ENCODE measurements at places on chromosomes 13 and 19. TPM values are rescaled to one million over a fixed set of nuclear protein-coding genes. Genes with fewer than 3 reads are reported as not detected.

VSTM1 gene
- not detected for total RNA-seq

- DNase-seq, result peak; percentile 81
Observed at GRCh38 chr19:38658462-38659306, 11.2 kb downstream of the ACTN4 start.

DNA sequence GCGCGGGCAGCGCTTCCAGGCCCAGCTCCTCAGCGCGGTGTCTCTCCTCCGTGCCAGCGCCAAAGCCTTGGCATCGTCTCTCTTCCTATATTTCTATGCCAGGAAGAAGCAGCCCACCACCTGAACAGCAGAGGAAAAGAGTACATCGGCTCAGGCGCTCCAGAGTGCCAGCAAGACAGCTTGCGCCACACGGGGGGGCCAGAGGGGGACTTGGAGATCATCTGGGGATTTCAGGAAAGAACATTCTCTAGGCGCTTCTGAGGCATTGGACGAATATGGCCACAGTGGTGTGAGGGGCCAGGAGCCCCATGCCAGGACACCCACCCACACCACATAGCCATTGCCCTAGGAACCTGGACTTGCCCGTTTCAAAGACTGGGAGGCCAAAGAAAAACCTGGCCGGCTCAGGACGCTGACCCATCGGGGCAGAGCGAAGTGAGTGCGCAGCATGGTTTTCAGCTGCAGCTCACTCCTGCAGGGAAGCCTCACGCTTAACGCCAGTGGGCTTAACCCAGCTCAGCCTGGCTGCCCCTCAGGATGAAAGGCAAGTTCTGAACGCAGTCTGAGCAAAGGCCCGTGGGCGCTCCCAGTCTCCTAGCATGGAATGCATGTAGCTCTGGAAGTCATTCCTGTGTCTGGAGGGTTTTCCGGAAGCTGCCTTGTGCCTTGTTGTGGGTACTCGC lies 62.1 kb downstream of the GGACT start:
- DNase-seq, result peak; percentile 28

KATNAL1 gene
- total RNA-seq, result 51.2 TPM

GRCh38 chr13:101512650-101513049 lies 60.2 kb downstream of the ITGBL1 start:
- DNase-seq, result no peak

GRCh38 chr19:54206831-54207177 lies 6.1 kb downstream of the RPS9 start:
- no peak for DNase-seq

B3GLCT gene
- total RNA-seq, result 7.1 TPM

- no peak for DNase-seq
Observed at GRCh38 chr13:92074658-92075057, 676.2 kb downstream of the GPC5 start.

CHAMP1 gene
- total RNA-seq, result 15.9 TPM

DNA sequence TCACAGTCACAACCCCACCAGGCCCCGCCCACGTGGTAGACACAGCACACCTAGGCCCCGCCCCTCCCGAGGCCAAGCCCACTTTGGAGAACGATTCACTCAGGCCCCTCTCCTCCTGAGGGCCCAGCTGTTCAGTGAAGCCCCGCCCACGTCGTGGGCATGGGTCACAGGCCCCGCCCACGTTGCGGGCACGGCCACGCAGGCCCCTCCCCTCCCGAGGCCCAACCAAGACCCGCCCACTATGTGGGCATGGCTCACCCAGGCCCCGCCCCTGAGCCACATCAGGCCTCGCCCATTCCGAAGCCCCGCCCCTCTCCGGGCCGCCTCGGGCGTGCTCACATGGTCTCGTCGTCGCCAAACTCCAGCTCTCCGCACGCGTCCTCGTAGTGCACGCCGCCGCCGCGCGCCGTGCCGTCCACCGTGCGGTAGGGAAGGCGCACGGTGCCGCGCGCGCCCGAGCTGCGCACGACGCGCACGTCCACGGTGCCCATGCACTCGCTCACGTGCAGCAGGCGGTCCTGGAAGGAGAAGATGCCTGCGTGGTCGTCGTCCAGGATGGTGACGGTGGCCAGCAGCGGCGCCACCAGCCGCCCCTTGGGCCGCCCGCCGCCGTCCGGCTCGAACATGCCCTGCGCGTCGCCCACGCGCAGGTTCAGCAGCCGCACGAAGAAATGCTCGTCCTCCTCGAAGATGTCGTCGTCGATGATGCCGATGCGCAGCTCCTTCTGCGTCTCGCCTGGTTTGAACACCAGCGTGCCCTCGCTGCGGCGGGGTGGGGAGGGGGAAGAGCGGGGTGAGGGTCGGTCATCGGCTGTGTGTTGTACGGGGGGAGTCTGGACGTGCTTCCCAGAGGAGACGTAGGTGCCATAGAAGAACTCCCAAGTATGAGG lies 24.0 kb downstream of the SLC8A2 start:
- DNase-seq, result no peak

DNA sequence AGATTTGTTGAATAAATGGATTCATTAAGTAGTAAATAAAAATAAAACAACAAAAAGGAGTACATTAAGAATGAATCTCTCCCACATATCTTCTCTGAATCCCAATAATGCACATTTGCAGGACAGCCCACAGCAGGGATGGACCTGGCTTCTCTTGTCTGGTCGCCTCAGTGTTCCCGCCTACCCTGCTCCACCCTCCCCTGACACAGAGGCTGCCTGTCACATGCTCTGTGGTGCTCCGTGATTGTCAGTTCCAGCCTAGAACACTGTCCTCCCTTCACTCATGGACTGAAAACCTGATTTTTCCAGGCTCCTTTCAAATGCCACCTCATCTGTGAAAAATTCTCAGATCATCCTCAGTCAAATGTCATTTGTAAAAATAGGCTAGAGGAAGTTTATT lies 94.5 kb upstream of the GPR12 start:
- no peak for DNase-seq

- no peak for DNase-seq
Observed at GRCh38 chr13:108361769-108362168, 92.3 kb downstream of the TNFSF13B start.

OBI1 gene
- 11.7 TPM for total RNA-seq

CD37 gene
- 9.4 TPM for total RNA-seq

MISP gene
- total RNA-seq, result not detected

ZNF793 gene
- 4.8 TPM for total RNA-seq
